Activated effector memory CD4-positive, alpha-beta T cell treated with anti-CD3 and anti-CD28 coated beads, Interleukin-2, amount 50 U/mL, for 16 hours (primary cell): ENCODE measurements at places on chromosomes 16 and 17.

GRCh38 chr17:59361386-59361785 is 29.9 kb downstream of the YPEL2 start:
- peak; percentile 61 for DNase-seq

DNA sequence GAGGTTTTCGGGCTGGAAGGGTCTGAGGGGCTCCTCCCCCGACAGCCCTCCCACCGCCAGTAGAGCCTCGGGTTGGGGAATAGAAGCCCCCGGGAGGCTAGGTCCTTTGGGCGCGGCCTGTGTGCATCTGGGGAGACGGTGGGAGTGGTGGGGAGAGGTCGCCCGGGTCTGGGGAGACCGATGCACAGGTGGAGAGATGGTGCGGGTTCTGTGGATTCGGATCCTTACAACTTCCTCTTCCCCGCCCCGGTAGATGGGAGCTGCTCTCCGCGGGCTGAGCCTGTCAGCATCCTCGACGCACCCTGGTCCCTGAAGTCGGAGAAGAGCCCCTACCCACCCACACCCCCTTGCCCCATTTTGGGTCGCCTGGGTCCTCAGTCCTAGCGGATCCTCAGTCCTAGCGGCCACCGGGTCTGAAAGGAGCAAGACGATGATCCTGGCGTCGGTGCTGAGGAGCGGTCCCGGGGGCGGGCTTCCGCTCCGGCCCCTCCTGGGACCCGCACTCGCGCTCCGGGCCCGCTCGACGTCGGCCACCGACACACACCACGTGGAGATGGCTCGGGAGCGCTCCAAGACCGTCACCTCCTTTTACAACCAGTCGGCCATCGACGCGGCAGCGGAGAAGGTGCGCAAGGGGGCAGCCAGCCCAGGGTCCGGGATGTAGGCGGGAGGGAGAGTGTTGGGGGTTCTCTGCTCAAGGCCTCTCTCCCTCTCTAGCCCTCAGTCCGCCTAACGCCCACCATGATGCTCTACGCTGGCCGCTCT is 790 bp downstream of the BCKDK start:
- no peak for DNase-seq

DNA sequence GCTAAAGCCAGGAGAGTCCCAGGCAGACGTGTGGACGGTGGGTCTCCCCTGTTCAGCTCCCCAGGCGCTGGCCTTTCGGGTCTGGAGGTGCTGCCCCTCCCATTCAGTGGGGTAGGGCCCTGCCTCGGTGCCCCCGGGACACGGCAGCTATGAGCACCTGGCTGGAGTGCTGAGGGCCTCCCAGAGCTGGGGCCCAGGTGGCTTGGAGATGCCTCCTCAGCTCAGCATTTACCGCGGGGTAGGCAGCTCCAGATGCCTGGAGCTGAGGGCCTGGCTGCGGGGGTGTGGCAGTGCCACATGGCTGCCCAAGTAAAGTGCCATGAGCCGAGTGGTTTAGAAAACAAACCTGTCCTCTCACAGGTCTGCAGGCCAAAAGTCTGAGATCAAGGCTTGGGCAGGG is 19.5 kb downstream of the SOX8 start:
- no peak for DNase-seq

DNA sequence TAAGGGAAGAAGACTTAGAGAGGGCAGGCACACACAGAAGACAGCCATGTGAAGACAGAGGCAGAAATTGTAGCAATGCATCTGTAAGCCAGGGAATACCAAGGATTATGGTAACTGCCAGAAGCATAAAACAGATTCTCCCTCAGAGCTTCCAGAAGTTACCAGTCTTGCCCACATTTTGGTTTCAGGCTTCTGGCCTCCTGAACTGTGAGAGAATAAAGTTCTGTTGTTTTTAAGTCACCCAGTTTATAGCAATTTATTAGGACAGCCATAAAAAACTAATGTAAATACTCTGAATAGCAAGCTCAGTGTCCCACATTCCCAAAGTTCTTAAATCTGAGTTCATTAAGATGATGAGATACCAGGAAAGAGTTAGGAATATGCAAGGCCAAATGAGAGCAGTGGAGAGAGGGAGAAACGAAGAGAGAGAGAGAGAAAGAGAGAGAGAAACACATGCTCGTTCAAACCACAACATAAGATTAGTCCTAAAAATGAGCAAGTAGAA is 123.4 kb downstream of the HS3ST3A1 start:
- DNase-seq = no peak

GRCh38 chr17:73061161-73061560 is 31.3 kb downstream of the SLC39A11 start:
- no peak for DNase-seq

- no peak for DNase-seq
Observed at GRCh38 chr17:55632236-55632635, 90.4 kb downstream of the TMEM100 start.

GRCh38 chr16:78609402-78610274 is 510.2 kb downstream of the WWOX start:
- DNase-seq = no peak

DNA sequence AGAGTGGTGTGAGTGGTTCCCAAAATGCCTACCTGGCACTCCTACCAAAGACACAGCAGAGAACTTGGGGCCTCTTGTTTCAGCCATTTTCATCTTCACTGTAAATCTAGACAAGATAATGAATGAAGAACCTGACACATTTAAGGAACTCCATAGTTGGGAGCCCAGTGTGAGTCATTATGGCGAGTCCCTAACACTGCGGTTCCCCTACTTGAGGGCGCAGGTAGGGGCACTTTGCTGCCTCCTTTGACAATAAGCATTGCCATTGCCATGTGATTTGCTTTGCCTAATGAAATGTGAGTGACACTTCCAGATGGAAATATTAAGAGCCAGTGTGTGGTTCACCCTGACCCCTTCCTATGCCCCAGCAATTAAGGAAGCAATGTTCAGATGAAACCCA is 517.6 kb downstream of the MAF start:
- no peak for DNase-seq

DNA sequence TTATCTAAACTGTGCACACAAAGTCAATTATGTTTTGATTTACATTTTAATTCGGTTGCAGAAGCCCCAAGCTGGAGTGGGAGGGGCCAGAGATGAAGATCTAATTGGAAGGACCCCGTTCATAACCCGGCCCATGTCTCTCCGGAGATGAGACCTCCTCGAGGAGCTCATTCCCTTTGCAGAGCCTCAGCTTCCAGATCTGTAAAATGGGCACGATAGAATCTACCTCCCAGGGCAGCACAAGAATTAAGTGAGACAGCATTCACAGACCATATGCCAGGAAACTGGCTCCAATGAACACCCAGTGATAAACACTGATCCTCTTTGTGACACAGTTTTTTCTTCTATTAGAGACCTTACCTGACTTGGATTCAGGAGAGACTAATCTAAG is 446.5 kb upstream of the CDH5 start:
- DNase-seq = no peak

DNA sequence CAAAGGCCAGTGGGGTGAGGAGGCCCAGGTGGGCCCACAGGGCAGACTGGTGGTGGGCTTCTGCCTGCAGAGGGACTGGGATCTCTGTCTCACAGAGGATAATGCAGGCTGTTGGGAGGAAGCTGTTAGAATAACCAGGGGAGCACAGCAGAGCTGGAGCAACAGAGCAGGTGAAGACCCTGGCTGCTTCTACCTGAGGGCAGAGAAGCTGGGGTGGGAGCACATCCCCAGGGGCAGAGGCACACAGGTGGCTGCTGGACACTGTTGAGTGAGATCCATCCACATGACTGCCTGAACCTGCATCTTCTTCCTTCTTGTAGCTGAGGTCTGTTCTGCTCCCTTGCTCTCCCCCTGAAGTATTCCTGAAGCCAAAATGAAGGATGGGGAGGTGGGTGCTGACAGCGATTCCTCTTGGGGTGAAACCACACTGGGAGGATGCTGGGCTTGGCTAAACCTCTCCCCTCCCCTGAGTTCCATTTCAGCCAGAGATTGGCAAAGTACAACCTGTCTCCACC is 1725.0 kb downstream of the TP53TG3F start:
- no peak for DNase-seq
